ENCODE measurements at places on chromosomes 4 and X. TPM values are rescaled to one million over a fixed set of nuclear protein-coding genes. Genes with fewer than 3 reads are reported as not detected.

GRCh38 chrX:38989076-38989475, 187.8 kb downstream of the MID1IP1 start:
- DNase-seq: no peak

GRCh38 chrX:77398330-77398954, 48.7 kb upstream of the FGF16 start:
- DNase-seq: no peak

DNA sequence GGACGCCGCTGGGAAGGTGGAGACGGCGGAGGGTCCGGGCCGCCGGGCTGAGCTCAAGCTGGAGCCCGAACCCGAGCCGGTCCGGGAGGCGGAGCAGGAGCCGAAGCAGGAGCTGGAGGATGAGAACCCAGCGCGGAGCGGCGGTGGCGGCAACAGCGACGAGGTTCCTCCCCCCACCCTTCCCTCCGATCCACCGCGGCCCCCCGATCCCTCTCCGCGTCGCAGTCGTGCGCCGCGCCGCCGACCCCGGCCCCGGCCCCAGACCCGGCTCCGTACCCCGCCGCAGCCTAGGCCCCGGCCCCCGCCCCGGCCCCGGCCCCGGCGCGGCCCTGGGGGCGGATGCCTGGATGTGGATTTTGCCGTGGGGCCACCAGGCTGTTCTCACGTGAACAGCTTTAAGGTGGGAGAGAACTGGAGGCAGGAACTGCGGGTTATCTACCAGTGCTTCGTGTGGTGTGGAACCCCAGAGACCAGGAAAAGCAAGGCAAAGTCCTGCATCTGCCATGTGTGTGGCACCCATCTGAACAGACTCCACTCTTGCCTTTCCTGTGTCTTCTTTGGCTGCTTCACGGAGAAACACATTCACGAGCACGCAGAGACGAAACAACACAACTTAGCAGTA, 483 bp downstream of the USP27X start:
- DNase-seq: peak; percentile 6

DNA sequence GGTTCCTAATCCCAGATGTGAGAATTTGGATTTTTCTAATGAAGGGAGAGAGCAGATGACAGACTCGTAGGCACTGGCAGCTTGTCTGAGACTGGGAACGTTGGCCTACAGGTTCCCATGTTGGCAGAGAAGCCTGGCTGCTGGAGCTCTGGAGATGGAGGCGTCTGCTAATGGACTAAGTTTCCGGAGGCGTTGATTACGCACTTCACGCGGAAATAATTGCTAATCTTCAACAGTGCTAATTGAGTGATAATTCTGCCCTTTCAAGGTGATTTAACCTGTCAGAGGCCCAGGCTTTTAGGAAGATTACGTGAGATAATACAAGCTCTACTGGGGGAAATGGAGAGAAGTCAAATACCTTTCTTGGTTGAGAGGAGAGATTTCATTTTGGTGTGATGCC, 77.4 kb downstream of the PSAPL1 start:
- no peak for DNase-seq

DNA sequence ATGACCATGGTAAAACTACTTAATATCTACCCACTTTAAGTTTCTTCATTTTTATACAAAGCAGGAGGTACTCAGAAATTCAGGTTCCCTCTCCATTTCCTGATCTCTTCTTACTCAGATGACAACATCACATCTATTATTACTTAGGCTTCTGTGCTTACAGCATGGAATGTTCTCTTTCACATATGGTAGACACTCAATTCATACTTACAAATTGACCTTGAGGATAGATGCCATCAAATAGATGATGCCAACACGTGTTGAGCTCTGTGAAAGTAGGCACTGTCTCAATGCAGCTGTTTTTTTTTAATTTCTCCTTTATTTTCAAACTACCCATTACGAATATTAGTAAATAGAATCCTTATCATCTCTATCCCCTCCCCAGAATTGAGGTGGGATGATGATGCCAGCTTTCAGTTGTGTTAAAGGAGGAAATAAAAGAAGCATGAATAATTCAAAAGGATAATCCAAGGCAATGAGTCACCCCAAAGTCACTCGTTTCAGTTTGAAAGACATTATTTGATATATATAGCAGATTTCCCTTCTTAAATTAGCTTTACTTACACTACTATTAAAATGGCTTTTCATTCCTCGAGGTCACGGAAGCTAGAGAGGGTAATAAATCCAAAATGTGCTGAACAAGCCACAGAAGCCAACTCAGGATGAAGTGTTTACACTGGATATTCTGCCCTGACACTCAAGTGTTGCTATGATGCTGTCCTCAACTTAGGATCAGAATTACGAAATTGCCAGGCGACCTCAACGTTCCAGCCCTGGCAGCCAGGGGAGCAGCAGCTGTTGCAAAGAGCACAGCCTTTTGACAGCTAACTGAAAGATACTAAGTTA, 124.2 kb upstream of the EOLA2 start:
- no peak for DNase-seq

- no peak for DNase-seq
Measured at GRCh38 chrX:129771266-129771995, 8.3 kb upstream of the SASH3 start.

DNA sequence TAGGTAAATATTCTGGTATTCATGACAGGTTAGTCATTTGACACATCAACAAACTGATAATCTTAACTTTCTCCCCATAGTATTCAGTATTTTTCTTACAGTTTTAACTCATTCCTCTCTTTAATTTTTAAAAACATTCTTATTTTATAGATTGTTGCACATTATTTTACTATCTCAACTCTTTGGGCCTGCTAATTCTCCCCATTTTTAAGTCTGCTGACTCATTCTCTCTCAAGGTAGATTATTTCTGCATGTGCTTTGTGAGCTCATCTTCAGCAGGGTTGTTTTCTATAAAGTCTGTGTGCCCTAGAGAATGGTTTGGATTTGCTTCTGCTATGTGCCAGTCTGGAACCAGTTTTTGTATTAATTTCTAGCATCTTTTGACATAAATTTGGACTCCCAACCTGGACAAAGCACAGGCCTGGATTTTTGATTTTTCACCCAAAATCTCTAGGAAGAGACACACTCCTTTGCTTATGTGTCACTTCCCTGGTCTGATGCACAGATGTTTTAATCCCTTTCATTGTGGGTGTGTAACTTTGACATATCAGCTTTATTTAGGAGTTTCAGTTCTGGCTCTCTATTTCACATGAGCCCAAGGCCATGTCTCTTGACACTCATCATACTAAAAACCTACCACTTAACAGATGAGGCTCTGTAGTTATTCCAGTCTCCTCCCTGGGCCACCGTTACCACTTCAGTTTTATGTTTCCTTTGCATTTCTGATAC, 194.3 kb upstream of the PGRMC2 start:
- no peak for DNase-seq

DNA sequence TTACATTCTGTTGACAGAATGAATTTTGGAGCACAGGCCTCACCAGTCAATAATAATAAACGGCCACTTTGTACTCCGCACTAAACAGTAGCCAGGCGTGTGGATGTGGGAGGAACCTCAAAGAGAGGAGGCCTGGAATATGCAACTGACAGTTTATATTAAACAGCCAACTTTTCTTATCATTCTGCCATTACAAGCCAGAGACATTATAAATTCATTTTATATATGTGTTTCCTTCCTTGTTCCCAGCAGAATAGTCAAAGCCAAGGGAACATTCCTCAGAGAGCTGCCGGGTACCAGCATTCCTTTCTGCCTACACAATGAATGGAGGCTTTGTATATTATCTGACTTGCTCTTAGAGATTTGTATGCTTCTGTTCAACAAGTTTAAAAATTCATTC, 436.5 kb upstream of the FTHL17 start:
- no peak for DNase-seq

Gene ADAM29
- total RNA-seq: 0.41 TPM

Gene DGKK
- 0.41 TPM for total RNA-seq
